Pons (tissue), 1 donor: ENCODE measurements at places on chromosomes 12 and 14.

DNA sequence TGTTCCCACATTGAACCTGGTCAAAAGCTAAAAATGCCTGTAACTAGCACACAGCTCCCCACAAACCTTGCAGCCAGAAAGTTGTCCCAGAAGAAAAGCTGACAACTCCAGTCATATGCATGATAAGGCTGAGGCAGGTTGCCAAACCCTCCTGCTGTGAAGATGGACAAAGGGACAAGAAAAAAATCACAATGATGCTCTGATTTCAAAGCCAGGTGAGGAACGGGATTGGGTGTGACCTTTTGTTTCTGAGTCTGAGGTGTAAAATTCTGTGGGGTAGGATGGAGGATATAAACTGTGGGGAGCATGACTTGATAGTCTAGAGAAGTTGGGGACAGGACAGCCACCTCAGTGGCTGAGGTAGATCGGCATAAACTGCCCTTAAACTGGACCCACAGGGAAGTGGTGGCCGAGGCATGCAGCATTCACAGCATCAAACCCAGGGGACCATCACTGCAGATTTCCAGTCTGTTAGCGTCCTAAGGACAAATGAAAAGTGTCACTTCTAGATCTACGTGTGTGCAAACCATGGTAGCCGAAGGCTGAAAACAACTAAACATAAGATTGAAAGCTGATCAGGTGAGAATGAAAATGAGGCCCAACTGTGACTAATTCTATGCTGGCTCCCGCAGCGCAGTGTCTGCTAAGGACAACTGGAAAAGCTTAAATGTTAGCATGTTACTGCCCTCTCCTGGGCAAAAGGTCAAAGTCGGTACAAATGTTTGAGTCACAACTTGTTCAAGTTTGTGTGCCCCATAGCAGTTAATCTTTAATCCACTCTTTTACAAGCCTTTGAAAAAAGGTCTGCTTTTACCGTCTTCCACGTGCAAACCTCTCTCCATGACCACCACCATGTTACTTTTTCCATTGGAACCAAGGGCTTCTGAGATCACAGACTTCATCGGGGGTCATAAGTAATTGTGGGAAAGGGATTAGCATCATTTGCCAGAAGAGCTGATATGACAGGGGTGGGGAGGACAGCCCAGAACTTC is 39.8 kb downstream of the GRIN2B start:
- DNase-seq, result peak; percentile 68

GRCh38 chr14:99119554-99120525 is 152.2 kb downstream of the BCL11B start:
- DNase-seq, result no peak

DNA sequence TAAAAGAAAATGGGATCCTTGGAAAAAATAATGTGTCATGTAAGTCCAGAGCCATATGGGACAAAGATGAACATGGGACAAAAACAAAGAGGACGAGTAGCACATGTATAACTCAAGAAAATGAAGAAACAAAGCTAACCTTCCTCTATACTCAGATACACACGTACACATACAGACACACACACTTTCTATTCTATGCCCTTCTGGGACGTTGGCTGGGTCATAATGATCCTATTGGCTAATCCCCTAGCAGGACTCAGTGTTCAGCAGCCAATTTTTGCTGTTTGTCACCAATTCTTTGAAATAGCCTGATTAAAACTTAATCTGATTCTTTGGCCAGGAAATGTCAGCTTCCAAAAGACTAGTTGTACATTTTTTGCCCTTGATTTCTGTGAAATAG is 189.4 kb upstream of the FOXG1 start:
- DNase-seq, result no peak

- no peak for DNase-seq
Observed at GRCh38 chr14:87868920-87869319, 124.1 kb downstream of the GALC start.

DNA sequence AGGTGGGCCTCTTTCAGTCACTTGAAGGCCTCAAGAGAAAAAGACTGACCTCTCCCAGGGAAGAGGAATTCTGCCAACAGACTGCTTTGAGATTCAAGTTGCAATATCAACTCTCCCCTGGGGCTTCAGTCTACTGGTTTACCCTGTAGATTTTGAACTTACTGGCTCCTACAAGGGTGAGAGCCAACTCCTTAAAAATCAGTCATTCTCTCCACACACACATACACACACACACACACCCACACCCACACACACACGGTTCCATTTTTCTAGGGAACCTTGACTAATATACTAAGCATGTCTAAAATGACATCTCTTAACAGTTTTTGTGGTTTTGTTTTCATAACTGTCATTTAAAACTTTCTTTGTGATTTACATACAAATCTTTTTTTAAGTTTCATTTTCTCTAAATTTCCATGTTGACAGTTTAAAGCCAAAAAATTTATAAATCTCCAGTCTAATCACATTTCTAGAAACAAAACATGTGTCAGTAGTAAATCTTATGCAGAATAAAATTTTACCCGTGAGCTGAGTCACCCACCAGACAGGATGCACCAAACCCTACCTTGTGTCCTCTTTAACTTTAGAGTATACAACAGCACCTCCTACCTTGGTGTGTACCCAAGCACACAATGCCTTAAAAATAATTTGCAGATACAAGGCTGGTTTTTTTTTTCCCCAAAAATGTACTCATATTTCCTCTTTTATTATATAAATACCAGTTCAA is 394.6 kb downstream of the AEBP2 start:
- DNase-seq, result no peak

DNA sequence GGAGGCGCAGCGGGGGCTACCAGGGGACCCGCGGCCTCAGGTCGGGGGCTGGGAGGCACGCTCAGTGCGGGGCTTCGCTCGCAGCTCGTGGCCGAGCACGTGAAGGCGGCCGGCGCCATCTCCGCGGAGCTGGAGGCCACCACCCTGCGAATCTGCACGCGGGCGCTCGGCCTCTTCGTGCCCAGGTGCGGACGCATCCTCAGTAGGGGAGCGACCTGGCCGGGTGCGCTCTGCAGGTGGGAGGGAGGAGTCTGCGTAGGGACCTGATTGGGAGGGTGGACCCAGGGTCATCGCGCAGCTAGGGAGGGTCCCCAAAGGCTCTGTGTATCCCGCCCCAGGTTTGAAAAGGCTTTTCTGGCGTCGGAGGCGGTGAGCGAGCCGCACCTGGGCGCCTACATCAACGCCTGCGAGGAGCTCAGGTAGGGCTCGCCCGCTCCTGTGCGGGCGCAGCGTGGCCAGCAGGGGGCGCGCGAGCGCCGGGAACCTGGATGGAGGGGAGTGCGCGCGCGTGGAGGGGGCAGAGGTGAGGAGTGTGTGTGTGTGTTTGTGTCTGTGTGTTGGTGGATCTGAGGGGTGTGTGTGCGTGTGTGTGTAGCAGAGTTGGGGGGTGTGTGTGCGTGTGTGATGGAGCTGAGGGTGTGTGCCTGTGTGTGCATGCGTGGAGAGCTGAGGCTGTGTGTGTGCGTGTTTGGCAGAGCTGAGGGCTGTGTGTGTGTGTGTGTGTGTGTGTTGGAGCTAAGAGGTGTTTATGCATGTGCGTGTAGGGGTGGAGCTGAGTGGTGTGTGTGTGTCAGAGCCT is 10.3 kb downstream of the EXOC3L4 start:
- no peak for DNase-seq

- DNase-seq, result no peak
Observed at GRCh38 chr12:92332552-92332951, 186.9 kb upstream of the BTG1 start.

DNA sequence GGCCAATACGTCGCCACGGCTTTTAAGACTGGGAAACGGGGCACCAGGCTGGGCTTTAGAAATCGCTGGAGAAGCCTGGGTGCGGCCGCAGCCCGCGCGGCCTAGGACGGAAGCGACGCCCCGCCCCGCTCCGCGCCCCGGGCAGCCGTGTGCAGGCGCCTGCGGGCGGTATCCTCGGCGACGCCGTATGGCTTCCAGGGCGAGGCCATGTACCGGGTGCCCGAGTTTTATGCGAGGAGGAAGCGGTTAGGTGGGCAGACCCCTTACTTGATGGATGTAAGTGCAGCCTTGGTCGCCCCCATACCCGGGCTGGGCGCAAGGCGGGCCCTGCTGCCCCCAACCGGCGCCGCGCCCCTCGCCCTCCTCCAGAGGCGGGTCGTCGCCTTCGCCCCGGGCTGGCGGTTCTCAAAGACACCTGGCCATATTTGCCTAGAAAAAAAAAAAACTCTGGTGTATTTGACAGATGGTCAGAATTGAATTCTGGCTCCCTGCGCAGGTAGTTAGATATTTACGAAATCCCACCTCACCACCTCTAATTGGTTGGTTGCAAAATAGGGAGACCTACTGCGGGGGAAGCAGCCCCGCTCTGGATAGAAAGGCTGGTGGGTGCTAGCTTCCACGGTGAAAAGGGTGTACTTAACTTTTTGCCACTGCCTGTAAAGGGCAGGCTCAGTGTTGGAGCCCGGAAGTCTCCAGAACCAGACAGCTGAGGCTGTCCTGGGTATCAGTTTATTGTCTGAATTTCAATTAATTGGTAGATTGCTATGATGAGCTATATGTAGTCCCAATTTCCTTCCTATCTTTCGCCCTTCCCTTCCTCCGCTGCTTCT is at the start of gene PPP1R36:
PPP1R36 (plus strand) TSS at position 171 of the 830 bp plus-strand sequence; CDS start at position 208, 37 bp downstream.
- no peak for DNase-seq

DNA sequence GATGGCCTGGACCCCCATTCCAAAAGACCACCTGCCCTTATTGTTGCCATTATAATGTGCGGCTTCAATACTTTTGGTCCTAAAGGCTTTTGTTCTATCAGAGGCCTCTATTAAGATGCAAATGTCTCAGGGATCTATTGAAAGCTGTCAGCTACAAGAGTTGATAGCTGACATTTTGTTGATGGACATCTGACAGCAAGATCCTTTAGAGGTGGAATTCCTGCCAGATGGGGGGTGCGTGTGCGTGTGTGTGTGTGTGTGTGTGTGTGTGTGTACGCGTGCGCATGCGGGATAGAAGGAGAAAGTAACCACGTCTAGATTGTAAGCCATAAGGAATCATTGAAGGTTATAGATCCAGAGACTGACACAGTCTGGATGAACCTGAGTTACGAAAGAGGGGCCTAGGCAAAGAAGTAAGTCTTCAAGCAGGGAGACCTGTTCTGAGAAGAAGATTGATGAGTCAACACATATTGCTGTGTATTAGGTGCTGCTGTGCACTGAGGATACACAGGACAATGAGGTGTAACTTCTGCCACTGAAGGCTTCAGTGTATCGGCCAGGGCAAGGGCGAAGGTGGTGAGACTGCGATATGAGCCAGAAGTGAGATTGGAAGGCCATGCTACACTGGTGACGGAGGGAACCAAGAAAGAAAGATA is 89.2 kb downstream of the PRMT8 start:
- DNase-seq, result no peak

DNA sequence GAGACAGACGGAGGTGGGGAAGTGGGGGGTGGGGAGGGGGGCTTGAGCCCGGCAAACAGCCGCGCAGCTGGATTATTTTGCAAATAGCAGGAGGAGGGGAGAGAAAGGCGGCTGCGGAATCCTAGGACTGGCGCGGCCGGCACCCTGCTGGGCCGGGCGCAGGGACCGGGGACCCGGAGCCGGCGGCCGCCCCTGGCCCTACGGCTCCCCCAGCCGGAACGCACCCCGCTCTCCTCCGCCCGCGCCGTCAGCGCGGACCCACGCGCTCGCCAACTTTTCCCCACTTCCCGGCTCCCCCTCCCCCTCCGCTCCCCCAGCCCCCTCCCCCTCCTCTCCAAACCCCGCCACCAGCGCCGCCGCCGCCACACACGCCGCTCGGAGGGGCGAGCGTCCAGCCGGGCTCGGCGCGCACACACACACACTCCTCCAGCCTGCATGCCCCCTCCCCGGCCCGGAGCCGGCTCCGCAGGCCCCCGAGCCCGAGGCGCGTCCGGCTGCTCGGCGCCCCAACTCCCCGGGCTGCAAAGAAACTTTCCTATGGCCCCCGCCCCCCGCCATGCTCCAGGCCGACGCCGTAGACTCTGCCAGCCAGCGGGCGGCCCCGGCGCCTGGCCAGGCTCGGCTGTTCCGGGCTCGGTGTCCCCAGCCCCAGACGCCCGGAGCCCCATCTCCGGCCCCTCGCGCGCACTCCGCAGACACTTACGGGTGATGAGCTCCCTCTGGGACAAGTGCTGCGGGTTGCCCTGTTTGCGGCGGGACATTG is 1.4 kb downstream of the BCL11B start:
- DNase-seq, result no peak

- DNase-seq, result no peak
Observed at GRCh38 chr14:96086032-96086431, 46.9 kb downstream of the C14orf132 start.
